ENCODE measurements at places on chromosomes 5 and 9. TPM values are rescaled to one million over a fixed set of nuclear protein-coding genes. Genes with fewer than 3 reads are reported as not detected.
A peak's percentile ranks its signal among the peaks of the same experiment; 100 is the strongest.

The ANKRD18B gene
- total RNA-seq: 13.3 TPM

The RGP1 gene
- 14.6 TPM for total RNA-seq

The AKNA gene
- total RNA-seq: 2.0 TPM

DNA sequence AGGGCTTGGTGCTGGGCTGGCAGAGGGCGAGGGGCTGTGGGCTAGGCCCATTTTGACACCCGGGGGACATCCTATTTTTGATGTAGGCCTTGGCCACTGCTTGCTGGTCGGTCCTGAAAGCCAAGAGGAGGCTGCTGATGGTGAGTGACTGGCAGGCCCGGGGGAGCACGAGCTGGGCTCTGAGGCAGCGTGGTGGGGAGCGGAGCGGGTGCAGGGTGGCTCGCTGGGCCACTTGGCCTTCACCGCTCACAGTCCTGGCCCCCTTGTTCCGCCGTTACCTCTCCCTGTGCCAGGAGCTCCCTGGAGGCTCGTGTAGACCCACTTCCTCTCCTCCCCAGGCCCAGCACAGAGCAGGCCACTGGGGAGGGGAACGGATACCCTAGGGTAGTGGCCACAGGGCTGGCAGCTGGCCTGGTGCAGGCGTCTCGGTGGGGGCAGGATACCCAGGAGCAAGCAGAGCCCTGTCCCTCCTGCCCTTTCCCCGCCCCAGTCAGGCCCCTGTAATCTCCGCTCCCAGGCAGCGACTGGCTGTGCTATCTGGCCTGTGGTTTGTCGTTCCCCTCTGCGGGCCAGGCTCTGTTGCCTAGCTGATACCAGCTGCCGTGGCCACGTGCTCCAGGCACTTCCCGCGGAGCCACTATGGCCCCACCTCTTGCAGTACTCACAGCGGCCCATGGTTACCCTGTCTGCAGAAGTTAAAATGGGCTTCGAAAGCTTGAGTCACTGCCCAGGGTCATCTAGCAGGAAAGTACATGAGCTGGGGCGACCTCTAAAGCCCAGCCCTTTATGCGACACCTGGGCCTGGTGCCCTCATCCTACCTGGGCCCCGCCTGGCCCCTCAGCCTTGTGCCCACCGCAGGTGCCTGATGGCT lies 11.7 kb upstream of the DOLPP1 start:
- peak; percentile 79 for DNase-seq

GRCh38 chr5:117547192-117547591 lies 972.6 kb upstream of the SEMA6A start:
- no peak for DNase-seq

The TYRP1 gene
- total RNA-seq: 0.04 TPM

- DNase-seq: no peak
Observed at GRCh38 chr5:112276991-112277390, 142.1 kb downstream of the EPB41L4A start.
